ENCODE measurements at places on chromosomes 2 and 18. TPM values are rescaled to one million over a fixed set of nuclear protein-coding genes. Genes with fewer than 3 reads are reported as not detected.

The RGPD6 gene
- total RNA-seq, result 1.5 TPM

The EPB41L3 gene
- total RNA-seq, result 0.15 TPM

The SERPINB11 gene
- not detected for total RNA-seq

The ASAP2 gene
- total RNA-seq, result 55.7 TPM

The TDRD15 gene
- not detected for total RNA-seq

The PTPRN gene
- 0.08 TPM for total RNA-seq

The TWIST2 gene
- 23.1 TPM for total RNA-seq

The FBXO15 gene
- total RNA-seq, result not detected

The CAPN13 gene
- not detected for total RNA-seq

The CNRIP1 gene
- total RNA-seq, result 0.61 TPM

The CCDC85A gene
- total RNA-seq, result not detected

The NGEF gene
- 0.04 TPM for total RNA-seq

The RETSAT gene
- 47.9 TPM for total RNA-seq

The MDH1B gene
- total RNA-seq, result not detected

The IL1R1 gene
- total RNA-seq, result 4.7 TPM

The CASP10 gene
- total RNA-seq, result 3.9 TPM

The IL36G gene
- 5.0 TPM for total RNA-seq

The CHRNA1 gene
- not detected for total RNA-seq

The GLI2 gene
- total RNA-seq, result 0.39 TPM

The OBSL1 gene
- 29.7 TPM for total RNA-seq

The TSPYL6 gene
- not detected for total RNA-seq

The VIT gene
- 0.27 TPM for total RNA-seq

The FOSL2 gene
- total RNA-seq, result 37.6 TPM

The CCDC68 gene
- 4.9 TPM for total RNA-seq

The GRP gene
- total RNA-seq, result not detected

The UGT1A3 gene
- total RNA-seq, result not detected

The SLC11A1 gene
- total RNA-seq, result 0.08 TPM

The RNF149 gene
- 56.1 TPM for total RNA-seq

The SCN2A gene
- total RNA-seq, result 0.42 TPM

The PARD3B gene
- total RNA-seq, result 0.42 TPM

The ECEL1 gene
- not detected for total RNA-seq

The SP140 gene
- not detected for total RNA-seq

The C2orf80 gene
- total RNA-seq, result not detected

The DSG1 gene
- 0.38 TPM for total RNA-seq

The CDKL4 gene
- not detected for total RNA-seq

The CD8A gene
- 0.08 TPM for total RNA-seq

The FABP1 gene
- total RNA-seq, result not detected

The SIX3 gene
- not detected for total RNA-seq

The FIGN gene
- total RNA-seq, result 0.70 TPM

The CRYGD gene
- total RNA-seq, result not detected
